ENCODE measurements at places on chromosomes 3 and 15.

DNA sequence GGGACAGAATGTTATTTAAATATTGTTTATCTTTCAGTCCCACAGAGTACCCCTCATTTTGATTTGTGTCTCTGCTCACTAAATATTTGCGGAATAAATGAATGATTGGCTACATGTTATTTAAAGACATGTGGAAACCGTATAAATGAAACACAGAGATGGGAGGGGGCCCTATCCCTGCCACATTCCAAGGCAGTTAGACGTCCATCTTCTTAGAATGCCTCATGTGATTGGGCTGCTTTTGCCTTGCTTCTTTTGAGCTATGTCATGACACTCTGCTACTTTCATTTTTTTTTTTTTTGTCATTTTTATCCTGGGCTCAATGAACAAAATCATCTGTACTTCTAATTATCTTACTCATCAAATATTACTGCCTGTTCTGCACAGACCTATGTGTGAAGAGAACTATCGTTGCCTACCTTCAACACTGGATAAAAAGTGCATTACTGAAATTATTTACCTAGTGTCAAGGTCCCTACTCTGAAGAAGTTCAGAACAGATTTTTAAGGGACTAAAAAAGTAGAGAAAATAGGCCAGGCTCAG is 83.9 kb upstream of the FAM98B start:
- DNase-seq: no peak

DNA sequence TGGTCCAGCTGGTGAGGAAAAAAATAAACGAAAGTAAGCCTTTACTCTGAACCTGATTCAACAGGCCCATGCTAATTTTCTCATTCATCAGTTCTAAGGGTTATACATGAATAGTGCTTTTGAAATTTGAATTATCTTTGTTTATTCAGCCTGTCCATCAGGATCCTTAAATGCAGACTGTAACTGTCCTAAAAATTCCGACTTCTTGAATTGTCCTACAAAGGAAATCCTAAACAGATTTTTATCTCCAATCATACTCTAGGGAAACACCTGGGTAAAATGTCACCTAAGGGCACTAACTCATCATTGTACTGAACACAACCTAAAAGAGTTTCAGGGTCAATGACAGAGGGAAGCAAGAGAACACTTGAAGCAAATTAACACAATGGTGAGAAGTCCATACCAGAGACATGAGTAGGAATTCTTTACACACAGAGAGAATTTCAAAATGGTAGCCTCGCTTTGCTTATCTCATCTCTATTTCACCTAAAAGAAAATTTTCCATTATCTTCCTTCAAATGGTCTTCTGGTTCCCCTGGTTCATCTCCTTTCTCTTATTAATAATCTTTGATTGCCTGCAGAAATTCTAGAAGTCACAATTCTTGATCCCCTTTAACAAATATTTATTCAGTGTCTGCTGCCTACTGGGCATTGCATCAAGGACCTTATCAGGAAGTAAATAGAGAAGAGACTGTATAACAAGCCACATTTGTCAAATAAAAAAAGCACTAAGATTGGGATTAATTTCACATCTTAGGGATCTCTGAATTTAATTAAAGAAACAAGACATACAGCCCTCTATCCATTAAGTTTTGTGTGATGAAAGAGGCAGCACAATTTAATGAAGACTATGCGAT is 182.7 kb downstream of the MEIS2 start:
- DNase-seq: no peak

GRCh38 chr3:126834596-126835471 is 130.8 kb downstream of the CHCHD6 start:
- DNase-seq: no peak

DNA sequence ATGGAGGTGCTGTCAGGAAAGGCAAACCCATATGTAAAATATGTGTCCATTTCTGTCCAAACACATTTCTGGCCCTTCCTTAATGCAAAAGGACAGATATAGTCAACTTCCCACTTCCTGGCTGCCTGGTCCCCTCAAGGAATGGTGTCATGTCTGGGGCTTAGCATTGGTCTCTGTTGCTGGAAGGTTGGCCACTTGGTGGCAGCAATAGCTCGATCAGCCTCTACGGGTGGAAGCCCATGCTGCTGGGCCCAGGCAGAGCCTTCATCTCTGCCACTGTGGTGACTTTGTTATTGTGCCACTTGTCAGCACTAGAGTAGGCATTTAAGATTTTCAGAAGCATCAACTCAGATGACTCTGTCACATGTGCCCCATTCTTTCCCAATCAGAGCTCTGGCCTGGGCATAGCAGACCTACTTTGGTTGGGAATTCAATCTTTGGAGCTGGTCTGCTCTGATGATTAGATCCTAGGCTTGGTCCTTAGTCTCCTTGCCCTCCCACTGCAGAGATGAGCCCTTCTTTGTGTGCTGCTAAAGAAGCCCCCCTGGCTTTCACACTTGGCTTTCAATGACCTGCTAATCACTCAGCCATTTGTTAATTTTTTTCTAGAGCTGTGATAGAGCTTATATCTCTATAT is 51.0 kb upstream of the SPSB4 start:
- peak; percentile 48 for DNase-seq

- no peak for DNase-seq
Measured at GRCh38 chr3:143627336-143627735, 220.9 kb downstream of the SLC9A9 start.

- no peak for DNase-seq
Measured at GRCh38 chr15:77500989-77501388, 80.3 kb downstream of the HMG20A start.

- DNase-seq: no peak
Measured at GRCh38 chr3:193507566-193507965, 47.1 kb downstream of the ATP13A4 start.
